DMS53 (cell line): ENCODE measurements at places on chromosomes 16 and 17.

DNA sequence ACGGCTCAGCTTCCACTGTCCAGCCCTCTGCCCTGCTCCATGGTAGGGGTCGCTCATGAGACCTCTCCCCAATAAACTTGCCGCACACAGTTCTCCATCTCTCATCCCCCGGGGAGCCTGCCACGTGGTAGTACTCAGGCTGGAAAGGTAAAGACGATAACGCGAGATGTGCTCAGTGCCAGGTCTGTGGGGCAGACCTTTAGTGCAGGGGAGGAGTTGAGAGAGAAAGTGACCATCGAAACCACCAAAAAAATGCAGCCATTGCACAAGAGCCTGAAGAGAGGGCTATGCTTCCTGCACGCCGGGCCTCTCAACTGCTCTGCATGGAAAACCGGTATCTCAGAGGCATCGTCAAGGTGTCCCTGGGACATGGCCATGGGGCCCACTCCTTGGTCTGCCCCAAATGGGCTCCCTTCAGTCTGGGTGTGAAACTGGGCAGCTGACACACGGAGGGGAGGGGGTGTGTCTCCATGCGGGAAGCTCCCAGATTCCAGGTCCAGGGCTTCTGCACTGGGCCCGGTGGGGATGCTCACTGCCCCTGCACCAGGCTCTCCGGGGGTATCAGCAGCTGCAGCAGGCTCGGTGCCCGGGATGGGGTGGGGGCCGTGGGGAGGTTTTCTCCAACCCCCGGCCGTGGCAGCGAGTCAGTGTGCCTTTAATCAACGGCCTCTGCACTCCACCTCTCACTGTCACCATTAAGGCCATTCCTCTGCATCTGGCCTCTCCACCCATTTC lies 4.7 kb upstream of the AANAT start:
- DNase-seq: no peak

- no peak for DNase-seq
Measured at GRCh38 chr17:69375229-69375628, 39.3 kb upstream of the MAP2K6 start.

DNA sequence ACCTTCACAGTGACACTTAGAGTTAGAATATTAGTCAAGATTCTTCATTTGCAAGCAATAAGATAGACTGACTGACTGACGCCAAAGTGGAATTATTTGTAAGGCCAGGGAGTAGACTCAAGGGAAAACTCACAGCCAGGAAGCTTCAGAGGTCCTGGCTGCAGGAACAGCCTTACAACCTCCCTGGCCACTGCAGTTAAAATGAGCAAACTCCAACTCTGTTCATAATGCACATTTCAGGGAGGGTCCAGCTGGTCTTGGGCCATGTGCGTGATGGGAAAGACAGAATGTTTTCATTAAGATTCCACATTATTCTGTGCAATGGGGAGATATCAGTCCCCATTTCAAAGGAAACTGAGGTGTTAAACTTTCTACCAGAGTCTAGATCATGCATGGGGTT lies 9.9 kb downstream of the CAPNS2 start:
- no peak for DNase-seq

- DNase-seq: peak; percentile 67
Measured at GRCh38 chr17:81035521-81036196, 708 bp downstream of the BAIAP2 start.

DNA sequence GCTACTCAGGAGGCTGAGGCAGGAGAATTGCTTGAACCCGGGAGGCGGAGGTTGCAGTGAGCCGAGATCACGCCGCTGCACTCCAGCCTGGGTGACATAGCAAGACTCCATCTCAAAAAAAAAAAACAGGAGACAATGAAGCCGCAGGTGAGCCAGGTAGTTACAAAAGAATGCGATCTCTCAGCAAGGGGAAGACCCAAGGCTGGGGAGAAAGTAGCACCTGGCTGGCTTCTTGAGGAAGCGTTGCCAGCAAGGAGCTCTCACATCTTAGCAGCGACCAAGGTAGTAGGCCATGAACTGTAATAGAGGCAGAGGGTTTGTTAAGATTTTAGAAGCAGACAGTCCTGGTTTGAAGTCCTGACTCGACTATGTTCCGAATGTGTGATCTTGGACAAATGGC lies 175.0 kb downstream of the AIPL1 start:
- DNase-seq: no peak

- no peak for DNase-seq
Measured at GRCh38 chr16:62280506-62280905, 244.3 kb upstream of the CDH8 start.

GRCh38 chr16:53898993-53899392 lies 195.0 kb downstream of the FTO start:
- DNase-seq: no peak

DNA sequence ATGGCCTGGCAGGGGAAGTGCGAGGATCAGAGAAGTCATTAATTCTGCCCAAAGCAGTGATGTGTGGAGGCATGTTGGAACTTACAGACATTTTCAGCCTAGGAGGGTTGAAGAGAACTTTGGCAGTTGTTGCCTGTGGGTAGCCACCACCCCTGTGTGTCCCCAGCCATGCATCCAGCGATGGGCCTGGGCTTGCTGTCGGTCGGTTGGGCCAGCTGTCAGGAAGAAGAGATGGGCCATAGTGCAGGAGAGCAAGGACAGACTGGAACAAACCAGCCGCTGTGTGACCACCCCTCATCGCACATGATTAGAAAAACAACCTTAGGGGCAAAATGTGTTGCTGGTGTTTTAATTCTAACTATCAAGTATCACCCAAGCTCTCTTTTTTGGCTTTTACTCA lies 173.7 kb downstream of the CNTNAP4 start:
- no peak for DNase-seq

- peak; percentile 92 for DNase-seq
Measured at GRCh38 chr16:54193665-54194333, 92.8 kb downstream of the IRX3 start.

- DNase-seq: no peak
Measured at GRCh38 chr17:48123111-48123510, 15.5 kb downstream of the SNX11 start.

DNA sequence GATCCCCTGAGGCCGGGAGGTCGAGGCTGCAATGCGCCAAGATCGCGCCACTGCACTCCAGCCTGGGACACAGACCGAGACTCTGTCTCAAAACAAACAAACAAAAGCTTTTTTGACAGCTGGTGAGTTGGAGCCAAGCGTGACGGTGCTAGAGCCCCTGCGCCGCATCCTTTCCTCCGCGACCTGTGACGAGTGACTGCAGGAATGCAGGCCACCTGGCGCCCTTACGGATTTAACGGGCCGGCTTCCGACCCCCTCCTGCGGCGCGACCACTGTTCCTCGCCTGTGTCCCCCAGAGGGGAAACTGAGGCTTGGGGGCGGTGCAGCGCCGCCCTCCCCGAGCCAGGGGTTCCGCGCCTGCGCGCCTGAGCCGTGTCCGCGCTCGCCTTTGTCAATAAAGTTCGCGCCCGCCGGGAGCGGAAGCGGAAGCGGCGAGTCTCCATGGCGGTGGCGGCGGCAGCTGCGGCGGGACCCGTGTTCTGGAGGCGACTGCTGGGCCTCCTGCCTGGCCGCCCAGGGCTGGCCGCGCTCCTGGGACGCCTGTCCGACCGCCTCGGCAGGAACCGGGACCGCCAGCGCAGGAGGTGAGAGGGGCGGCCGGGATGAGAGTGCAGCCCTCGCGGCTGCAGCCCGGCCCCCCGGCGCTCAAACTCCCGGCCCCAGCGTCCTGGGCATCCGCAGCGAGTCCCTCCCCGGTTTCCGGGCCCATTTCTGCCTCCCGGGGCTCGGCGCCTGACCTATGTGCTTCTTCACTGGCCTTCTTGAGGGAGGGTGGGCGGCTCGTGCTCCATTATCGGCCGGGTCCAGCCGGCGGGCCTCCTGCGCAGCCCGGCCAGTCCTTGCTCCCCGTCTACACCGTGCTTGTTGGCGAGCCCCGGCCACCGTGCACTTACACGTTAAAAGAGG lies at the start of gene PGS1:
Gene PGS1 (plus strand): TSS at position 425 of the 906 bp plus-strand sequence. CDS start 17 bp downstream, at position 442.
- DNase-seq: peak; percentile 93
